DMS 273 treated with DMSO at 0.1 percent for 48 hours (cell line): ENCODE measurements at places on chromosomes 2 and 18.

- no peak for DNase-seq
These were observed 43.1 kb upstream of the SELENOI start for GRCh38 chr2:26302846-26303245.

- DNase-seq: peak; percentile 5
These were observed 925 bp downstream of the SOS1 start for GRCh38 chr2:39119732-39120520.

GRCh38 chr2:36492216-36492945 is 105.6 kb downstream of the FEZ2 start:
- no peak for DNase-seq

DNA sequence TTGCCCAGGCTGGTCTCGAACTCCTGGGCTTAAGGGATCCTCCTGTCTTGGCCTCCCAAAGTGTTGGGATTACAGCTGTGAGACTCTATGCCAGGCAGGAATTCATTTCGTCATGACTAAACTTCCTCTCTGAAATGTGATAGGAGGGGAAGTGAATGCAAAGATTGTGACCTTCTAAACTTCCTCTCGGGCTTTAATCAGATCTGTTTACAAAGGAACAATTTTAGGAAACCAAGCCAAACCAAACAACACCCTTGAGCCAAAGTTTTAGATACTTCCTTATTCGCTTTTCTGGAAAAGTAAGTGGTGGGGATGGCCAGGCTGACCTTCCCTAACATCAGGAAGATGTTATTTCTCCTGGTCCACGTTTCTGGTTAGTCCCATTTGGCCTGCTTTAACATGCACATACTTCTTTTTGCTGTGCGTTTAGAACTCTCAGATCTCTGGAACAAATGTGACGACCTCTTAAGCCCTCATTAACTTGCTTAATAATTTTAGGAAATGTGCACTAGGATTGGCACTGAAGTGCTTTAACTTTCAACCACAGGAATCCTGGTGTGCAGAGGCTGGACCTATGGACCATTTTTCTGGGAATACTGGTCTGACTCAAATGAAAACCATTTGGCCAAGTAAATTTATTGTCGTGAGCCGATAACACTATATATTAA is 33.2 kb upstream of the YES1 start:
- DNase-seq: no peak

DNA sequence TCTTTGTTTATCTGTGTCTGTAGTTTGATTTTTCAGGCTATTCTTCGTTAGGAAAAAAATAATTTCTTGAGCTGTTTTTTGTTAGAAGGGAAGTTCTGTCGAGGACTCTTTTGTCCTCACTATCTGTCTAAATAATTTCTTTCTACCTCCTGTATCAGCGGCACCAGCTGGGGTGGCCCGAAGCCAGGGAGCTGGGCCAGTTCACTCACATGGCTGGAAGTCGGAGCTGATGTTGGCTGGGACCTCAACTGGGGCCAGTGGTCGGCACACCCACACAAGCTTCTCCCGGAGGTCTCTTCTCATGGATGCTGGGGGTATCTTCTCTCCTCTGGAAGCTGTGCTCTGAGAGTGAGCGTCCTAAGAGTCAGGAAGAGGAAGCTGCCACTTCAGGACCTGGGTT is 8.0 kb upstream of the PDIA6 start:
- no peak for DNase-seq

DNA sequence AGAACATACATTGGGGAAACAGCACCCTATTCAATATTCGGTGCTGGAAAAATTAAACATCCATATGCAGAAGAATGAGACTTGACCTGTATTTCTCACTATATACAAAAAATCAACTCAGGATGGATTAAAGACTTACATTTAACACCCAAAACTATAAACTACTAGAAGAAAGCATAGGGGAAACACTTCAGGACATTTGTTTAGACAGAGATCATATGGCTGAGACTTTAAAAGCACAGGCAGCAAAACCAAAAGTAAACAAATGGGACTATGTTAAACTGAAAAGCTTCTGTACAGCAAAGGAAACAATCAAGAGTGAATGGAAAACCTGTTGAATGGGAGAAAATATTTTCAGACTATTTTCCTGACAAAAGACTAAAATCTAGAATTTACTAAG is 1694.1 kb upstream of the CELF4 start:
- DNase-seq: no peak

- no peak for DNase-seq
These were observed 4.2 kb upstream of the IL1R1 start for GRCh38 chr2:102138331-102138730.

- DNase-seq: no peak
These were observed 25.5 kb downstream of the RBM44 start for GRCh38 chr2:237824085-237824484.

- DNase-seq: no peak
These were observed 40.4 kb downstream of the GRHL1 start for GRCh38 chr2:9991829-9992273.

- DNase-seq: no peak
These were observed 49.4 kb upstream of the APCDD1 start for GRCh38 chr18:10405014-10405493.

DNA sequence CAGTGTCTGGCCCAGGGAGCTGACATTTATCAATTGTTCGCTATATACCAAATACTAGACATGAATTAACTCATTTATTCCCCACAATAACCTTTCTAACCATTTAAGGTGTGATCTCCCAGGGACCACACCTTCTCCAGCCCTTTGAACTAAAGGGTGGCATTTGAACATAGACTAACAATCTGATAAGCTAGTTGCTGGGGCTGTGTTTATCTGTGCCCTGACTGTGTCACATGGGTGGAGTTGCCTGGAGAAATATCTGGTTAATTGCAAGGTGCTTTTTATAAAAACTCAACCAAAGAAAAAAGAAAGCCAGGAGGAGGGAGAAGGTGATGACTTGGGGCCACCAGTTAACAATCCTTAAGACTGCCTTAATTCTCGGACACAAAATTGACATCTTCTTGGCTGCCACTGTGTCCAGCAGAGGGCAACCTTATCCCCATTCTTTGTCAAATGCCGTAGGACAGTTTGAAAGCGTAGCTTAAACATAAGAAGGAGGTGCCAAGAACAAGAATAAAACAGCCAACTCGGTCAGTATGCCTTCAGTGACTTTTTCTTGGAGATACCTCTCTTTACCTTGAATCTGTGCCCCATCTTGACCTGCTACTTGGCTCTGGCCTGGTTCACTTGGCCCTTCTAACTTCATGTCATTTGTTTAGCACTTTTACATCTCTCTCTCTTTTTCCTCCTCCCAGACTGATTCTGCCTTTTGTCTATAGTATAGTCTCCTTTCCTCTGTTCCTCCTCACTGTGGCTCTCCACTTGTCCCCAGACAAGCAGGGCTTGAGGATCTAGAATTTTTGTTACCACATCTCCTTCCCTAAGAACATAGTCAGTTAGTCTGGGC is 183.4 kb downstream of the MYO3B start:
- peak; percentile 22 for DNase-seq

DNA sequence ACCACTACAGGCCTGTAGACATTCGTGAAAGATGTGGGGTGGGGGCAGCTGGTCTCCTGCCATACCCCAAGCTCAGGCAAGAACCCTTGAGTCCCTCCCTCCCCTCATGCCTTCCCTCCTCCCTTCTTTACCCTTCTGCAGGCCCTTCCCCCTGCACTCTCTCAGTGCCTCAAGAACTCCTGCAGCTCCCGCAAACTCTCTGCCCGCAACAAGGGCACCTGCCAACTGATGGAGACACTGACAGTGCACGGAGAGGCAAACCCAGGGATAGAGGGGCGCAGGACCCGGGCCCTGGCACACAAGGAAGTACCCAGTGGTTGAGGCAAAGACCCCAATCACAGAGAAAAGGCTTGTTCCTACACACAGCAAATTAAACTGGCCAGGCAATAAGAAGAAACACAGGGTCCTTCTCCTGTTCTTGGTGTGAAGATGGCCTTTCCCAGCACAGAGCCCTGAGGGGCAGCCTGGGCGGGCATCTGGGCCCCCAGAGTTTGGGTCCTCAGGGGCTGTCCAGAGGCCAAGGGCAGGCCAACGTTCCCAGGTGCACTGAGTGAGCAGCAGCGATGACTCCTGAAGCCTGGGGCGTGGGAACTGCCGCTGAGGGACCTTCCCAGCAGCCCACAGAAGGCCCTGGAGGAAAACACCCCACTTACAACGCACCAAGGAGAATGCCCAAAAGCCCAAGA is 1.6 kb downstream of the TEKT4 start:
- DNase-seq: no peak

DNA sequence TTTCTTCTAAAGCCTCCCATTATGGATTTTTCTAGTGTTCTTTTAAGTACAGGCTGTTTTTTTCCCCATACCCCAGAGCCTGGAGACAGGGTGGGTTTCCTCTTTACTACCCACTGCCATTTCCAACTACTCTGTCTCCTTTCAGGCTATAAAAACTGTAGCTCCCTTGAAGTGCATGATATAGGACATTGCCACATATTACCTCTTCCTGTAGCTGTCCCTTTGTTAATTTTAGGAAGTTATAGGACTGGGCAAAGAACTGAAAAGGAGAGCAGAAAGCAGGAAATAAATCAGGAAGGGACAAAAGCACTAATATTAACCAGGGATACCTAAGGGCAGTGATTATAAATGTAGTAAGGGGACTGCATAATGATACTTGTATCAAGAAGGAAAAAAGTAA is 54.1 kb downstream of the VIL1 start:
- no peak for DNase-seq

GRCh38 chr18:4454537-4455112 is 482 bp downstream of the DLGAP1 start:
- no peak for DNase-seq

- peak; percentile 20 for DNase-seq
These were observed 22.4 kb downstream of the CRYGD start for GRCh38 chr2:208101716-208102631.

GRCh38 chr2:15858466-15858865 is 81.9 kb upstream of the MYCN start:
- no peak for DNase-seq

- DNase-seq: no peak
These were observed at the start of gene PARD3B for GRCh38 chr2:204544961-204545860. Gene PARD3B, plus strand, starts transcription at chr2:204545475. Its CDS starts 525 bp downstream, at chr2:204546000.

- DNase-seq: no peak
These were observed 40.5 kb downstream of the LONRF2 start for GRCh38 chr2:100281521-100282438.

DNA sequence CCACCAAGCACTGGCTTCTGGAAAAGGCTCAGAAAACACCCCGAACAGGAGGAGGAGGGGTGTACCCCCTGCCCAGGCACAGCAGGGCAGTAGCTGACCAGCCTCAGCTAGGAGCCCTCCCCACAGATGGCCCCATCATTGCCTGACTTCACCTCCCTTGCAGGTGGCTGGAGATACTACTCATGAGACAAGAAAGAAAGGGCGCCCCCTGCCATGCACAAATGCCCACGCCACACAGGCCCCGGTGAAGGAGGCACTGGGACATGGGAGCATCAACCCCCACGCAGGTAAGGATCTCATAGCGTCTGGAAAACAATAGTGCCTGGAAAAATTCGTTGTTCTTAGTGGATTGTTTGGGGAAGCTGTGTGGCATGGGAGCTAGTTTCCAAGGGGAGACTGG is 240.6 kb downstream of the TFCP2L1 start:
- DNase-seq: no peak

DNA sequence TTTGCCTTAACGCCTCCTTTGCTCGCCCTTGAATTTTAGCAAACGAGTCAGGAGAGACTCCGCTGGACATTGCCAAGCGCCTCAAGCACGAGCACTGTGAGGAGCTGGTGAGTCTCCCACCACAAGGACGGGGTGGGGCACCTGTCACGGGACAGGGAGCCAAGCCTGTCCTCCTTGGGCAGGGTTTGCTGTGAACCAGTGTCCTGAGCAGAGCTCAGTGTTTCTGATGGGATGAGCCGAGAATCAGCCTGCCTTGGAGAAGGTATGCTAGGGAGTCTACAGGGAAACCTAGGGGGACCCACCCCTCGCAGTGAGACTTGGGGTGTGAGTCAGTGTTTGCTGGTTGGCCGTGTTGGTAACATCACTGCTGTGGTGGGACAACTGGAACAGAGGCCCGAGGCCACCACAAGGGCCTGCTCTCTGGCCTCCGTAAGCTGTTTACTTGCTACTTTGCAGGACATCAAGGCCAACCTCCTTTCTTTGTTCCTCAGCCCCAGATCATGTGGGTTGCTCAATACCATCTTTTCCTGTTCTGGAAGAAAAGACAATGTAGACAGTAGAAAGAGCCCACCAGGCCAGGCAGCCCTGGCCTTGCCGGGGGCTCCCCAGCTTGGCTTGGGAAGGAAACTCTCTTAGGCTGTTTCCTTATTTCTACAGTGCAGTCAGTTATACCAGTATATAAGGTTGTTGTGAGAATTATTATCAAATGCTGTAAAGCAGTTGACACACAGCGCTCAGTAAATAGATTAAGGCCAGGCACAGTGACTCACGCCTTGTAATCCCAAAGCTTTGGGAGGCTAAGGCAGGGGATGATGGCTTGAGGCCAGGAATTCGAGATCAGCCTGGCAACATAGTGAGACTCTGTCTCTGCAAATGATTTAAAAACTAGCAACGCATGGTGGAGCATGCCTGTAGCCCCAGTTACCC is 42.4 kb downstream of the ITGB1BP1 start:
- DNase-seq: no peak

DNA sequence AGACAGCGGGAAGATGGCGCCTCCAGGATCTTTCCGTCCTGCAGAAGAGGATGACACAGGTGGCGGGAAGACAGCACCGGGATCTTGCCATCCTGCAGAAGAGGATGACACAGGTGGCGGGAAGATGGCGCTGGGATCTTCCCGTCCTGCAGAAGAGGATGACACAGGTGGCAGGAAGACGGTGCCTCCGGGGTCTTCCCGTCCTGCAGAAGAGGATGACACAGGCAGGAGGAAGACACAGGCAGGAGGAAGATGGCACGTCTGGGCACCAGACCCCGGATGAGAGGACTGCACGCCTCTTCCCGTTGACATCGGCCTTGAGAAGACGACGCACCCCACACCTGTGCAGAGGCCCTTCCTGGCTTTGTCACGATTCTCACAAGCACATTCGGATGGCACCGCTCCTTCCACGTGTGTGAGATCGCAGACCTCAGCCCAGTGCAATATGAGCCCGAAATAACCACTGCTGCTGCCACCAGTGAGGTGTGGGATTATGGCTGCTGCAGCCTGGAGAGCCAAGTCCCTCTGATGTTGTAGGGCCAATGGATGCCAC is 79.4 kb upstream of the SNTG2 start:
- no peak for DNase-seq

GRCh38 chr2:19538411-19538963 is 180.1 kb upstream of the OSR1 start:
- no peak for DNase-seq

- DNase-seq: no peak
These were observed 268.5 kb downstream of the HAUS1 start for GRCh38 chr18:46372670-46373069.

DNA sequence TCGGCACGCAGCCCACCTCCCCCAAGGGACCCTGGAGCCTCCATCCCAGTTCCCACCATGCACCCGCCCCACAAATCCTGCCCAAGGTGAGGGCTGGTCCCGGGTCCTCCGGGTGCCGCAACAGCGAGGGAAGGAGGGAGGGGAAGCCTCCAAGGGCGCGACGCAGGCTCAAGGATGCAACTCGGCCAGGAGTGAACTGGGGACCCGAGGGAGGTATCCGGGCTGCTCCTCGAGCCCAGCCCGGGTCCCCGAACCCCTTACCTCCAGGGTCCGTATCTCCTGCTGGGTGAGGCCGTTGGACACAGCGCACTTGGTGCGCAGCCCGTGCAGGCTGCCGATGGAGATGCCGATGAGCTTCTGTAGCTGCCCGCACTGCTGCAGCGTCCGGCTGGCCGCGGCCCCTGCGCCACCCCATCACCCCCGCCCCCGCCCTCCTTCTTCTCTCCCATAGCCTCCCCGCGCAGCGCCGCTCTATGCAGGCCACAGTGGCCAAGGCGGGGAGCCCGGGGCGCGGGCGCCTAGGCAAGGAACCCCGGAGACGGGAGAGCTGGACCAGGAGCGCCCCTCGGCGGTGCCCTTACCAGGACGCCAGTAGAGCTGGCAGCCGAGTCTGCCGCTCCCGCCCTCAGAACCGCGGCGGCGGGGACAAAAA is 124.1 kb downstream of the ANKRD30BL start:
- DNase-seq: no peak
